ENCODE measurements at places on chromosomes 2 and 18.
A peak's percentile ranks its signal among the peaks of the same experiment; 100 is the strongest.

DNA sequence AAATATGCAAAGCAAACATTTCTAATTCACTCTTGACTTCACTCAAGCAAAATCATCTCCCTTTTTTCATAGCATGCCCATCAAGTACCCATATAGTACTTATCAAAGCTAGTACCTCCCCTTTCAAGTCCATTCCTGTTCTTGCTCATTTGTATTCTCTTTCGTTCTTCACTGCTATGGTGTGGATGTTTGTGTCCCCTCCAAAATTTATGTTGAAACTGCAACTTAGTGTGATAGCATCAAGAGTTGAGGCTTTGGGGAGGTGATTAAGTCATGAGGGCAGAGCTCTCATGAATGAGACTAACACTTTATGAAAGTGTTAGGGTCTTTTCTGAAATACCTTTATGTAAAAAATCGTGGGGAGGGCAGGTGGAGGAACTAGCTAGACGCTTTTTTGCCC lies 52.9 kb downstream of the RNU4ATAC start:
- DNase-seq: no peak

DNA sequence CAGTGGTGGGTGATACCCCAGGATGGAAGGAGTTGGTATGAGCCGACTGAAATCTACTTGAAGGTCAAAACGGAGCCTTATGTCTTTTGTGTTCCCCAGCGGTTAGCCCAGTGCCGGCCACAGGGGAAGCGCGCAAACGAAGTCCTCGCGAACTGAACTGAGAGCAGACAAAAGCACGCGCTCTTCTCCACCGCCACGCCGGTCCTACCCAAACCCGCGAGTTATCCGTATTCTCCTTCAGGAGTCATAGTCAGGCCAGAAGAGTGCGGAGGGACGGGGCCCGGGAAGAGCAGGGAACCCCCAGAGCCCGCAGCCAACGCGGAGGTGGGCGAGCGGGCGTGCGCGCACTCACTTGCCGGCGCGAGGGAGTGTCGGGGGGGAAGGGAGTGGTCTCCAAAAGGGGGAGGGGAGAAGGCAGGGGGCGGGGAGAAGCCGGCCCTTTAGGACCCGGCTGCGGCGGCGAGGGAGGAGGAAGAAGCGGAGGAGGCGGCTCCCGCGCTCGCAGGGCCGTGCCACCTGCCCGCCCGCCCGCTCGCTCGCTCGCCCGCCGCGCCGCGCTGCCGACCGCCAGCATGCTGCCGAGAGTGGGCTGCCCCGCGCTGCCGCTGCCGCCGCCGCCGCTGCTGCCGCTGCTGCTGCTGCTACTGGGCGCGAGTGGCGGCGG lies at the start of gene IGFBP2:
Gene IGFBP2 (plus strand): TSS at position 469 of the 664 bp plus-strand sequence. CDS start 104 bp downstream, at position 573.
- DNase-seq: peak; percentile 82

DNA sequence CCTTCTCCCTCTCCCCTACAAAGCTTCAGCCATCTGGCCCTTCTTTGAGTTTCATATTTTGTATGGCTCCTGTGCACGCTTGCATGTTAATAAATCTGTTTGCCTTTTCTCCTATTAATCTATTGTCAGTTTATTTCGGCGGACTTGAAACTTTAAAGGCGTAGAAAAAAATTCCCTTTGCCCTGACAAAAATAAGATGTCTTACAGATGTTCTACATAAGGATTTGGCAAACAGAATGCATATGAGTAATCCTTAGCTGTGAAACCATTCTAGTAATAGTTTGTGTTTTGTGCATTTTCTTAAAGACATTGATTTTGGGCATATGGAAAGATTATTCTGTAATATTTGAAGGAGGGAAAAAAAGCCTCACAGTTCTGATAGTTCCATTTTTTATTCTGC lies 15.0 kb upstream of the BMPR2 start:
- no peak for DNase-seq

DNA sequence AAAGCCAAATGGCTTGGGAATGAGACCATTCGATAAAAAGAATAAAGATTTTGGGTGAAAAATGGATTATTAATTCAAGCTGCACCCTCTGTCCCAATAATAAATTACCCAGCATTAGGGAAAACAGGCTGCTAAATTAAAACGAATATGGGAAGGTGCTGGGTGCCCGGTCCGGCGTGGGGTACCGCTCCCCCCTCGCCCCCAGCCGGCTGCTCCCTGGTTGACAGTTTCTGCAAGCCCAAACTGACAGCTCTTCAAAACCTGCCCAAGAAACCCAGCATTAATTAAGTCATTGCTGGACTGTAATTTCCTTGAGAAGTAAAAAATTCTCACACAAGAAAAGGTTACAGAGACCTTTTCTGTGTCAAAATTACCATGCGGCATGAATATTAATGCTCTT lies 98.6 kb downstream of the PTGR3 start:
- no peak for DNase-seq

Measured in D341Med (cell line).